ENCODE measurements at places on chromosomes 6 and 20.

DNA sequence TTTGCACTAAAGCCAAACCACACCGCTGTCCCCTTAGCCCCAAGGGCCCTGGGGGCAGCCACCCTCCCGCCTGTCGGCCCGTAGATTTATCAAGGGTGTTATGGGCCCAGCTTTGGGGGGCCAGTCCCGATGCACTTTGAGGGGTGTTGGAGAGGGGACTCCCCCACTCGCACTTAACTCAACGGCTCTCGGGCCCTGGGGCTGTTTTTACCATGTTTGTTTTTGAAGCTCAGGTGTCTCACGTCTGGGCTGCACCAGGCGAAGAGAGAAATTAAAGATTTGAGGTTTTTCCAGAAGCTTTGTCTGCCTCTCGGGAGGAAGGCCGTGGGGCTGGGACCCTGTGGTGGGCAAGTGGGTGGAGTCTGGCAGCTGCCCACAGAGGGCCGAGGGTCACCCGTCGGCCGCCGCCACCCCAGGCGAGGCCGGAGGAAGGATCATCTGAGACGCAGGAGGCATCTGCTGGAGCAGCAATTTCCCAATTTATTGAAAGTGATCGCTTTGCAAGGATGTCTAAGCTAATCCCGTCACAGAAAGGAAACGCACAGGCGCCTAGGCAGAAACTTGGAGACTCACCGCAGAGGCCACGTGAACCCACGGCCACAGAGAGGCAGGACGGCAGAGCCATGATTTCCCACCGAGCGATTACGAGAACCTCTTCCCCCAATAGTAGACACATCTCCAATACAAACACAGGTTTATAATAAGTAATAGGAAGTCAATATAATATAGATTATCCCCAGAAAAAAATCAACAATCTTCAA lies 3.8 kb downstream of the SLC2A4RG start:
- DNase-seq = no peak

- DNase-seq = no peak
Measured at GRCh38 chr6:14784596-14785492, 461.0 kb upstream of the JARID2 start.

- DNase-seq = no peak
Measured at GRCh38 chr6:130385064-130385695, 19.4 kb downstream of the TMEM200A start.

DNA sequence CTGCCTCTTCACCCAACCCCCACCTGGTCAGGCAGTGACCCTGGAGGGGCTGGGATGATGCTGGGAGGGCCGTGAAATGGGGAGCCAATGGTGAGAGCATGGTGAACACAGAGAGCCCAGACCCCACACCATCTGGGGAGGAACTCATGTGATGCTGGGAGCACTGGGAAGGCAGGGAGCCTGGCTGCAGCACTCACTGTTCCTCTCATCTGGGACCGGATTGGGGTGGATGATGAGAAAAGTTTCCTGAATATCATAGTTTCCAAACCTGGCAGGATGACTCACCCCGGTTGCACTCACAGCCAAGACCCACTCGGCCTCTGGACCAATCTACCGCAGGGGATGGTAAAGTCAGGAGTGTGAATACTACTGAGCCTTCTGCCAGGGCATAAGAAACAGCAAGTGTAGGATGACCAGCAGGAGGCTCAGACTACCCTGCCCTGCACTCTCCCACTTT lies 21.8 kb downstream of the ULBP1 start:
- DNase-seq = no peak

DNA sequence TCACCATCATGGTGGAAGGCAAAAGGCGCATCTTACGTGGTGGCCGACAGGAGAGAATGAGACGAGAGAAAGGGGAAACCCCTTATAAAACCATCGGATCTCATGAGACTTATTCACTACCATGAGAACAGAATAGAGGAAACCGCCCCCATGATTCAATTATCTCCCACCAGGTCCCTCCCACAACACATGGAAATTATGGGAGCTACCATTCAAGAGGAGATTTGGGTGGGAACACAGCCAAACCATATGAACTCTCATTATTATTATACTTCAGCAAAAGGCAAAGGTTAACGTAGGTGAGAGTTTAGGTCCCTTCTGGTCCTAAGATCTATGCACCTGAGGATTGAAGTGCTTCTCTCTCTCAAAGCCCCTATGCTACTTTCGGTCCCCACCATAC lies 2.4 kb upstream of the PFDN4 start:
- DNase-seq = no peak

DNA sequence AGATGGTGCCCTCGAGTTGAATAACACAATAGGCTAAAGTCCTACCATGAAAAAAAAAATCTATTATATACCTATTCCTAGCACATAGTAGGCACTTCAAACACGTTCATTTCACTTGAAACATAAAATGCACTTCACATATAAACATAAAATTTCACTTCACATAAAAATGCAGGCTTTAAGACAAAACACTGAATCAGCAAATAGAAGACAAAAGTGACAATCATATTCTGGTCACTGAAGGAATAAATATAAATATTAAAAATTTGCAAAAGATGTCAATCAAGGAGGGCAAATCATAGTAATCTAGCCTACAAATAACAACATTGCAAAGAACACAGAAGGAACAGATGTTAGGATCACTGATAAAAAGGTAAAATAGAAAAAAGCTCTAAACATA lies 153.1 kb downstream of the LMBRD1 start:
- no peak for DNase-seq

GRCh38 chr20:3209257-3209945 lies at the start of gene ITPA:
Gene ITPA (plus strand): TSS chr20:3209498. CDS start chr20:3209552, 54 bp downstream.
- peak; percentile 51 for DNase-seq

DNA sequence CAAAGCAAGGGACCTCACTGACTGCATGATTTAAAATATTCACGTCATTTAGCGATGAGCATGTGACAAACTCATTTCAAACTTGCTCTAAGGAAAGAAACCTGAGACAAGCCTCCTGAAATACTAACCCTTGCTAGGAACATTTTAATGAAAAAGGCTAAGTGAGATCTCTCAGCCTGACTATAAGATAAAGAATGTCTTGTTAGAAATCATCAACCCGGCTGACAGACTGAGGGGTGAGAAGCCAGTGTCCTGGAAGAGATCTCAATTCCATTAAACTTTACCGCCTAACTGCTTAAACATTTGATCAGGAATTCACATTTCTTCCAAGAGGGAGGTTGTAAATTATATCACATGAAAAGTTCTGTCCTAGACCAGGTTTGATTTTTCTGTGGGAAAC lies 274.8 kb upstream of the EXOC2 start:
- DNase-seq = no peak

DNA sequence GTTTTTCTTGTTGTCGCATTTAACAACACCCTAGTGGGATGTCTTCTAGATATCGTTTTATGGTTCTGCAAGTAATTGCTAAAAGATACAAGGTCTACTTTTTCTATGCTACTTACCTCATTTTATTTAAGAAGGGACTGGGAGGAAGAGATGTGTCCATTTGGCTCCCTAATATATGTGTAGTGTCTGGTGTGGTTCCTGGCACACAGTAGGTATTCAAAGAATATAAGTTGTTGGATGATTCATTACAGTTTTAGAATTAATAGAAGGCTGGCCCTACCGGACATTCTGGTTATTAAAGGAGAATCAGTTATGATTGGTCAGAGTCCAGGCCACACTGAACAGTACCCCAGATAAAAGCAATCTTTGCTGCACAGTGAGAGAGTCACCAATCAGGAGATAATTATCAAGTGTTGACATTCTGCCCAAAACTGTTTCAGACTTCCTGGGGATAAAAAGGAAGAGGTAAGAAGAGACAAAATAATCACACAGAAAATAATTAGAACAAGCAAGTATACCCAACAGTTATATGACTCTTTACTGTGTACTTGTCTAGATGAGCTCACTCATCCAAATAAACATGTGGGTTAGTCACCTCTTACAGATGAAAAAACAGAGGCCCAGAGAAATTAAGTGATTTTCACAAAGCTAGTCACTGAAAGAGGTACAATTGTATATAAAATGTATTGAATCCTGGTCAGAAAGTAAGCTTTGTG lies 7.0 kb downstream of the TMEM244 start:
- DNase-seq = no peak

DNA sequence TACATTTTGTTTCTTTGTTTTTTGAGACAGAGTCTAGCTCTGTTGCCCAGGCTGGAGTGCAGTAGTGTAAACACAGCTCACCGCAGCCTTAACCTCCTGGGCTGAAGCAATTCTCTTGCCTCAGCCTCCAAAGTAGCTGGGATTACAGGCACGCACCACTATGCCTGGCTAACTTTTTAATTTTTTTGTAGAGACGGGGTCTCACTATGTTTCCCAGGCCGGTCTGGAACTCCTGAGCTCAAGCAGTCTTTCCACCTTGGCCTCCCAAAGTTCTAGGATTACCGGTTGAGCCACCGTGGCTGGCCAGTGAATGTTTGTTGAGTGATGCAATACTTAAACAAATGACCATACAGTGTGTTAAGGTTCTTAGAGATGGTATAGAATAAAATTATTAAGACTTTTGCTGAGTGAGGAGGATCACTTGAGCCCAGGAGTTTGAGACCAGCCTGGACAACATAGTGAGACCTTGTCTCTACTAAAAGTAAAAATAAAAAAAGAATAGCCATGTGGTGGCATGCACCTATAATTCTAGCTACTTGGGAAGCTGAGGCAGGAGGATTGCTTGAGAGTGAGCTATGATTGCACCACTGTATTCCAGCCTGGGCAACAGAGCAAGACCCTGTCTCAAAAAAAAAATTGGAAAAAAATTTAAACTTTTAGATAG lies 13.4 kb downstream of the CEP250 start:
- no peak for DNase-seq

- no peak for DNase-seq
Measured at GRCh38 chr6:121436960-121437850, 1.8 kb downstream of the GJA1 start.

DNA sequence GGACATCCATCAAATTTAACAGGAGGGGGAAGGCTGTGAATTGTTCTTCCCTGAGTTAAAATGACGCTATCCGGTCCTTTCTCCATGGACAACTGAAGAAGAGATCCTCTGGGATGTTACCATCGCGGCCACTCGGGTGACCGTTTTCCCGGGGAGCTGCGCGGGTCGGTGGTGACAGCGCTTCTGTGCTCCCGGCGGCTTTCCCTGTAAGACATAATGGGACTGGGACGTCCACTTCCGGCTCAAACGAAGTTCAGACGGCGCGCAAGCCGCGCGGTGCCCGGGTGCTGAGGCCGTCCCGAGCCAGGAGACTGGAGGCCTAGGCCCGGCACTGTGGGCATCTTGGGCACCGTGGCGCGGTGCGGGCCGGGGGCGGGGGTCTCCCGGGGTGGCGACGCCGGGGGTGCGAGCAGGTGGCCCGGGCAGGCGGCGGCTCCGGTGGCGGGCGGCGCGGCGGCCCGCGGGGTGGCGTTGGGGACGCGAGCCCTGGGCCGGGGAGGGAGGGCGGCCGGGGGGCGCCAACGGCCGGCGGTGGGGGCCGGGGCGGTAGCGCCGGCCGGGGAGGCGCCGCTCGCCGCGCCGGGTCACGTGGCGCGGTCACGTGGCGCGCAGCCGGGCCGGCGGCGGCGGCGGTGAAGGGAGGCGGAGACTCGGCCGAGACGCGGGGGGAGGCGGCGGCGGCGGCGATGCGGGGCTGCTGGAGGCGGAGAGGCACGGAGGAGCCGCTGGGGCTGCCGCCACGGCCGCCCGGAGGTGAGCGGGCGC lies 63.6 kb downstream of the GTF2H5 start:
- peak; percentile 62 for DNase-seq

GRCh38 chr6:111781041-111781708 lies 92.1 kb downstream of the FYN start:
- no peak for DNase-seq

DNA sequence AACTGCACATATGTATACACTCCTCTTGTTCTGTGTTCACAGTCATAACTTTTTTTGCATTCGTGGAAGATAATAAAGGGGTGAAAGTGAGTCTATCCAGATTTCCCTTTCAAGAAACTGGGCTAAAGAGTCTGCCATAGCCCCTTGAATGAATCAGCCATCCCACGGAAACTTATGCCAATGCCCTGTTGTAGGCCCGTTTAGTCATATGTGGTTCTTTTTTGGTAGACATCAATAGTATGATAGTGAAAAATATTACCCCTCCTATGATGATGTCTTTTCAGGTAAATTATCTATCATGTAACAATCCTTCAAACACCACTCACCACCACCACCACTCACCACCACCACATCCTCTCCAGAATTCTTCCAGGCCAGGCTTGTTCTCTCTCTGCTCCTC lies 99.9 kb upstream of the MYLIP start:
- no peak for DNase-seq
